ENCODE measurements at places on chromosomes 2 and 18.

- no peak for DNase-seq
Measured at GRCh38 chr2:58553937-58554336, 312.8 kb upstream of the FANCL start.

GRCh38 chr2:58186501-58186900, 54.6 kb downstream of the FANCL start:
- DNase-seq = no peak

DNA sequence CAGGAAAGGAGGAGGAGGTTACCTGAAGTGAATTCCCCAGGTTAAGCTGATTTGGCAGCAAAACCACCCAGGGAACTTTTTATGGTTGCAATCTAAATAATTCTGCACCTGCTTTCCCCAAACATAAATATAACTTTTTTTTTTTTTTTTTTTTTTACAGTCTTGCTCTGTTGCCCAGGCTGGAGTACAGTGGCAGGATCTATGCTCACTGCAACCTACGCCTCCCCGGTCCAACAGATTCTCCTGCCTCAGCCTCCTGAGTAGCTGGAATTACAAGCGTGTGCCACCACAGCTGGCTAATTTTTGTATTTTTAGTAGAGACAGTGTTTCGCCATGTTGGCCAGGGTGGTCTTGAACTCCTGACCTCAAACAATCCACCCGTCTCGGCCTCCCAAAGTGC, 16.1 kb upstream of the PPP1CB start:
- DNase-seq = no peak

GRCh38 chr18:3827236-3827845, 377.4 kb downstream of the TGIF1 start:
- DNase-seq = no peak

- DNase-seq = no peak
Measured at GRCh38 chr18:24674605-24675004, 214.2 kb downstream of the HRH4 start.

DNA sequence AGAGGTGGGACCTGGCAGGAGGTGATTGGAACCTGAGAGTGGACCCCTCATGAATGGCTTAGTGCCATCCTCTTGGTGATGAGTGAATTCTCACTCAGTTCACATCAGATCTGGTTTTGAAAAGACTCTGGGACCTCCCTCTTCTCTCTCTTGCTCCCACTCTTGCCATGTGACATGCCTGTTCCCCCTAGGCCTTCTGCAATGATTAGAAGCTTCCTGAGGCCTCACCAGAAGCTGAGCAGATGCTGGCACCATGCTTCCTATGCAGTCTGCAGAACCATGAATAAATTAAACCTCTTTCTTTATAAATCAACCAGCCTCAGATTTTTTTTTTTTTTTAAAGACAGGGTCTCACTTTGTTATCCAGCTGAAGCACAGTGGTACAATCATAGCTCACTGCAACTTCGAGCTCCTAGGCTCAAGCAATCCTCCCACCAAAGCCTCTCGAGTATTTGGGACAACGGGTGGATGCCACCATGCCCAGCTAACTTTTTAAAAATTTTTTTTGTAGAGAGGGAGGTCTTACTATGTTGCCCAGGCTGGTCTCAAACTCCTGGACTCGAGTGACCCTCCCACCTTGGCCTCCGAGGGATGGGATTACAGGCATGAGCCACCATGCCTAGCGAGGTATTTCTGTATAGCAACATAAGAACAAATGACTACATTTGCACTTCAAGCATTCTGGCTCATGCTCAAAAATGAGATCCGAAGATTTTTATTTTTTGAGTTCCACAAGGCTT, 2.0 kb upstream of the ZFAND2B start:
- no peak for DNase-seq

DNA sequence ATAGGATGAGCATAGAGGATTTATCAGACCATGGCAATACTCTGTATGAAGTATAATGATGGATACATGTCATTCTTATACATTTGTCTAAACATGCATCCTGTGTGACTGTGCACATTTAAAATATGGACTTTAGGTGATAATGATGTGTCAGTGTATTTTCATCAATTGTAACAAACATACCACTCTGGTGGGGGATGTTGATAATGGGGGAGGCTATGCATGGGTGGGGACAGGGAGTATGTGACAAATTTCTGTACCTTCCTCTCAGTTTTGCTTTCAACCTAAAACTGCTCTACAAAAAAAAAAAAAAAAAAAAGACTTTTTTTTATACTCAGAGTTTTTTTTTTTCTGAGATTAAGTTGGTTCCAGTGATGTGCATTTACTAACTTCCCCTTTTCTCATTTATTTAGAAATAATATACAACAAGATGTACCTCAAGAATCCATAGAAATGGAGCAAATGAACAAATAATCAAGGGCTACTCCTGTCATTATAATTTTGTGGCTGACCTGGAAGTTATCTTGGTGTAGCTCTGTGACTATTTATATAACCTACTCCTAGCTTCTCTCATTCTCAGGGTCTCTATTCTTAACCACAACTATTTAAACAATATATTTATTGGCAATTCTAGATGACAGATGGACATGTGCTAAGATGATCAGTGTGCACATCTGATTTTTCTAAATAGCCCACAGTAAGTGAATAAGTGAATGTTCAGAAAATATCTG, 108.9 kb upstream of the ITGA4 start:
- DNase-seq = no peak

- peak; percentile 37 for DNase-seq
Measured at GRCh38 chr18:32271672-32272208, 81.9 kb downstream of the MEP1B start.

- peak; percentile 88 for DNase-seq
Measured at GRCh38 chr18:32301976-32302743, 112.3 kb downstream of the MEP1B start.

- no peak for DNase-seq
Measured at GRCh38 chr2:74212702-74213410, 14.4 kb downstream of the MTHFD2 start.

GRCh38 chr2:59181347-59181746, 940.2 kb upstream of the FANCL start:
- DNase-seq = no peak

- DNase-seq = peak; percentile 92
Measured at GRCh38 chr2:135839713-135840112, 2.7 kb upstream of the LCT start.

DNA sequence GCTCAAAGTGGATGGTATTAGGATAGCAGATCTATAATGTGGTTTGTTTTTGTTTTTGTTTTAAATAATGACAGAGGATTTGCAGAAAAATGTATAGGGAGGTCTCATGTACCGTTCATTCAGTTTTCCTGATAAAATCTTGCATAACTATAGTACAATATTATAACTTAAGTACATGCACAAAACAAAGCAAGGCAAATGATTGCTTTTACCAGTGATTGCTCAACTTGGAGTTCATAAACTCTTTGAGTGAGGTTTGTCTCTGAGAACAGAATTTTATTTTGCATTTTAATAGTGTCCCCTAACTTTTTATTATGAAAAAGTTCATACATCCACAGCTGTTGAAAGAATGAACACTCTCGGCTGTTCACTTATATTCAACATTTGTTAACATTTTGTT, 96.6 kb downstream of the MAP4K4 start:
- DNase-seq = no peak

- DNase-seq = no peak
Measured at GRCh38 chr2:21175895-21176646, 52.3 kb downstream of the TDRD15 start.

DNA sequence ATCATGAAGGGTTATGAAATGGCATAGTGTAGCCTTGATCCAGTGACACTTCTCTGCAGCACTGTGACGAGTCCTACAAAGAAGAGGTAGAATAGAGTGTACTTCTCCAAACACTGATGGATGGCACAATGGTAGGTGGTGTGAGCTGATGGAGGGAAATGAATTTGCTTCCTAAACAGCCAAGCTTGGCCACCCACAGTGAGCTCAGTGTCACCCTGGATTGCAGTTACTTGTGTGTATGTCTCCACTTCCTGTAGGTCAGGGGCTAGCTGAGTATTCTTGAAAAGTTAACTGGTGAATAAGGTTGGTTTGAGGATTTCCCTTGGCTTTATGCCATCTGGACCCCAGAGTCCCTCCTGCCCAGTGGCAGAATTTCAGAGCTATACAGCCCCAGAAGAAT, 75.9 kb downstream of the VSNL1 start:
- no peak for DNase-seq

DNA sequence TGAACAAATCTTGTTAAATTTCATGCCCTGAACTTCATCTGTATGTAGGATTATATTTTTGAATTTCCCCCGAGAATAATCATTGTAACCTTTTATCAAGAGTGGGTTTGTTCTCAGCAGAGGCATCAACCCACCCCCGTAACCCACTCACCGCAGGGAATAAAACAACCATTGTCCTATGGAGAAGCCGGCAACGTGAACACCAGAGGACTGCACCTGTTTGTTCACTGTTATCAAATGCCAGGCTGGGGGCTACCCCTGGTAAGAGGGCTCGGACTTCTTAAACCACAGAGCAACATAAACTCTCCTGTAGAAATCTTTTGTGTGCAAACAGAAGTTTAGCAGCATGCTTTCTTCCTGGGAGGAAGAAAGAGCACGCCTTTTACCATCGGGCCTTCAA, 610.4 kb downstream of the ERBB4 start:
- DNase-seq = no peak

- no peak for DNase-seq
Measured at GRCh38 chr2:7262727-7263126, 345.5 kb downstream of the RNF144A start.

- DNase-seq = no peak
Measured at GRCh38 chr2:228581731-228582130, 400.2 kb upstream of the SPHKAP start.

- no peak for DNase-seq
Measured at GRCh38 chr2:169916623-169917022, 89.4 kb downstream of the UBR3 start.
